ENCODE measurements at places on chromosomes 3 and 15. TPM values are rescaled to one million over a fixed set of nuclear protein-coding genes. Genes with fewer than 3 reads are reported as not detected.

ARHGEF26 gene
- 11.1 TPM for total RNA-seq

MAGEL2 gene
- 0.19 TPM for total RNA-seq

EXD1 gene
- not detected for total RNA-seq

PTX3 gene
- total RNA-seq = not detected

CP gene
- 17.9 TPM for total RNA-seq

- no peaks in the 10 kb centered on the region for H3K36me3 ChIP-seq
- no peaks in the 10 kb centered on the region for H3K27me3 ChIP-seq
- no peak for DNase-seq
Measured at GRCh38 chr3:124504332-124505059, 225.8 kb upstream of the UMPS start.

DNA sequence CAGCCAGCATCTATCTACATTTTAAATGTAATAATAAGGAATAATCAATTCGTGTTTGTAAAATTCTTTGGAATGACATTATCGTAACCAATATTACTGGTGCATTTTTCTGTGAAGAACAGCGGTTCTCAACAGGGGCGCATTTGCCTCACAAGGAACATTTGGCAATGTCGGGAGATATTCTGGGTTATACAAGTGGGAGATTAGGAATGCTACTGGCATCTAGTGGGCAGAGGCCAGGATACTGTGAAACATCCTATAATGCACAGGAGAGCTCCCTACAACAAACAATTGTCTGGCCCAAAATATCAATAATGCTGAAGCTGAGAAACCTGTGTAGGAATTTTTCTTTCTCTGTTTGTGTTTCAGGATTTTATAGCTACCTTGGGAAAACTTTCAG, 25.0 kb downstream of the ACP3 start:
- H3K27me3 ChIP-seq = no peaks in the 10 kb centered on the region
- H3K4me1 ChIP-seq = peaks cover 4% of the 10 kb centered on the region
- no peak overlapping the region for H3K27ac ChIP-seq
- DNase-seq = no peak
- no peak overlapping the region for H3K4me3 ChIP-seq
- H3K36me3 ChIP-seq = no peaks in the 10 kb centered on the region

GRCh38 chr15:77519540-77519939, 98.9 kb downstream of the HMG20A start:
- H3K4me3 ChIP-seq = no peak overlapping the region
- no peak overlapping the region for H3K27ac ChIP-seq
- H3K36me3 ChIP-seq = no peaks in the 10 kb centered on the region
- no peaks in the 10 kb centered on the region for H3K27me3 ChIP-seq

DNA sequence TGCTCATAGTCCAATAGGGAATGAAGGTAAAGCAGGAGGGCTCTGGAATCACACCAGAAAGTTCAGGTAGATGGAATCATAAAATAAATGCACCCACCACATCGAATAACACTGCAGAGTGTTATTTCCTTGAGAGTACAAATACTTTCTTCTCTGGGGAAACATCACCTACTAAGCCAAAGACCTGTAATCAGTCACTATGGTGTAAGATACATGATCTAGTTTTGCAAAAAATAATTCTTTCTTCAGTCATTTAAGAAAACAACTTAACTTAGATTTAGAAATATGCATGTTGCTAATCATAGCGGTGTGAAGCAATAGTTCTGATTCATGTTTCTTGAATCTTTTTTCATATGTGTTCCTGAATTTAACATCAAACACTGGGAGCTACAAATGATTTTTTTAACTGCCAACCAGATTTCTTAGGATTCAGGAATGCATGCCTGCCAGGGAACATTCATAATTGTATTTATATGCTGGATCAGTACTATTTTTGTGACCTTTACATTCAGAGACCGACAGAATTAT, 40.2 kb upstream of the MEIS2 start:
- no peak for DNase-seq
- H3K4me1 ChIP-seq = no peaks in the 10 kb centered on the region
- H3K27ac ChIP-seq = no peak overlapping the region
- no peaks in the 10 kb centered on the region for H3K27me3 ChIP-seq
- H3K36me3 ChIP-seq = no peaks in the 10 kb centered on the region

GRCh38 chr3:191523148-191523547, 62.2 kb downstream of the PYDC2 start:
- H3K27ac ChIP-seq = no peak overlapping the region
- no peaks in the 10 kb centered on the region for H3K4me1 ChIP-seq
- no peaks in the 10 kb centered on the region for H3K36me3 ChIP-seq
- no peak overlapping the region for H3K4me3 ChIP-seq
- no peaks in the 10 kb centered on the region for H3K27me3 ChIP-seq
- DNase-seq = no peak

DNA sequence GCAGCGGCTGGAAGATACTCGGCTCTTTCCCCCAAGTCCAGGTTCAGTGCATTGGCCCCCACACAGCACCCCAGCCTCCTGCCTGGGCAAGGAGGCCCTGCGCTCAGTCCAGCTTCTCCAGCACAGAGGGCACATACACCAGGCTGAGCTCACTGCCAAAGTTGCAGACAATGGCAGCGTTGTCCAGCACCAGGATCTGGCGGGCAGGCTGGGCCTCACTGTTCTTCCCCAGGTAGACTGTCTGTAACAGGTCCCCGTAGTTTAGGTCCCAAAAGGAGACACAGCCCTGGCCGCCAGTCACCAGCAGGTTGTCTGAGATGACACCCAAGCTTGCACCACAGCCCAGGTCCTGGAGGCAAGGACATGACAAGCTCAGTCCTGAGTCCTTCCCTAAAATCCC, 32.9 kb downstream of the PTPN23 start:
- no peaks in the 10 kb centered on the region for H3K27me3 ChIP-seq
- no peak overlapping the region for H3K27ac ChIP-seq
- no peak overlapping the region for H3K4me3 ChIP-seq
- DNase-seq = no peak

- no peak overlapping the region for H3K4me3 ChIP-seq
- DNase-seq = no peak
- H3K4me1 ChIP-seq = peaks cover 33% of the 10 kb centered on the region
- peaks cover 10% of the 10 kb centered on the region for H3K27me3 ChIP-seq
Measured at GRCh38 chr3:14231145-14231990, 52.8 kb downstream of the LSM3 start.

DNA sequence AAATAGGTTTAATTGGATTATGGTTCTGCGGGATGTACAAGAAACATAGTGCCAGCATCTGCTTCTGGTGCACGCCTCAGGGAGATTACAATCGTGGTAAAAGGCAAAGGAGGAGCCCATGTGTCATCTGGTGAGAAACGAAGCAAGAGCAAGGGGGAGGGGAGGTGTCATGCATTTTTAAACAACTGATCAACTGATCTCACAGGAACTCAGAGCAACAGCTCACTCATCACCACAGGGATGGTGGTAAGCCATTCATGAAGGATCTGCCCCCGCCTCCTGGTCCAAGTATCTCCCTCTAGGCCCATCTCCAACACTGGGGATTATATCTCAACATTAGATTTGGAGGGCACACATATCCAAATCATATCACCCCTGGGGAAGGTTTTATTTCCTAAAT, 42.1 kb upstream of the FGF7 start:
- H3K4me1 ChIP-seq = no peaks in the 10 kb centered on the region
- no peaks in the 10 kb centered on the region for H3K27me3 ChIP-seq
- H3K4me3 ChIP-seq = no peak overlapping the region
- no peak for DNase-seq
- H3K27ac ChIP-seq = no peak overlapping the region

- H3K4me1 ChIP-seq = no peaks in the 10 kb centered on the region
- no peaks in the 10 kb centered on the region for H3K36me3 ChIP-seq
- H3K27ac ChIP-seq = no peak overlapping the region
Measured at GRCh38 chr3:70811880-70812279, 499.4 kb upstream of the MDFIC2 start.

- H3K4me3 ChIP-seq = no peak overlapping the region
- H3K36me3 ChIP-seq = peaks cover 38% of the 10 kb centered on the region
- H3K27ac ChIP-seq = no peak overlapping the region
- peaks cover 12% of the 10 kb centered on the region for H3K4me1 ChIP-seq
- no peak for DNase-seq
- H3K27me3 ChIP-seq = no peaks in the 10 kb centered on the region
Measured at GRCh38 chr3:47418167-47419082, 37.6 kb downstream of the PTPN23 start.

DNA sequence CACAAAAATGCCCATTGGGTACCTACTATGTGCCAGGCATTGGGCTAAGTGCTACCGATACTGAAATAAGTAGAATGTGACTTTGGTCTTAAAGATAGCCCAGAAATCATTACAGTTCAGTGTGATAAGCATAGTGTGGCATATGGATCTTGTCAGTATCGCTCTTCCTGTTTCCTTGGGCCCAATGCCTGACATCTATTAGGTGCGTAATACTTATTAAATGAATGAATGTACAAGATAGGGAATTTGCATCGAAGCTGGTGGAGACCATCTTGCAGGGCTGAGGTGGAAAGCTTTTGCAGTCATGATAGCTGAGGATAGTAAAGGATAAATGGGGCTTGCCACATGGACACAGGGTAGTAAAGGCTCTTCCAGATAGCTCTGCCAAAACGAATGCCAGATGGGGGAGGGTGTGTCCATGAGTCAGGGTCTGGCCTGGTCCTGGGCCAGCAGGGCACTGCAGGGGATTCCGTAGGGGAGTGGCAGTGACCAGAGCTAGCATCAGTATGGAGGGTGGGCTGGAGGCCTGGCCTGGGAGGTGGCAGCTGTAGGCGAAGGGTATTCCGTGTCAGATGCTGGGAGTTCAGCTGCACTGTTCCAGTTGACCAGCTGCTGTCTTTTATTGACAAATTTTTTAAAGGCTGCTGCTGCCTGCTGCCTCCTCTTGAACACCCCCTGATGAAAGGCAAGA, 23.5 kb downstream of the TSEN2 start:
- no peak for DNase-seq
- no peaks in the 10 kb centered on the region for H3K27me3 ChIP-seq
- H3K4me1 ChIP-seq = peaks cover 14% of the 10 kb centered on the region
- H3K36me3 ChIP-seq = peaks cover 3% of the 10 kb centered on the region
- no peak overlapping the region for H3K27ac ChIP-seq
- no peak overlapping the region for H3K4me3 ChIP-seq

GRCh38 chr15:31236184-31237042, 90.2 kb upstream of the KLF13 start:
- H3K36me3 ChIP-seq = no peaks in the 10 kb centered on the region
- peaks cover 15% of the 10 kb centered on the region for H3K4me1 ChIP-seq
- H3K27ac ChIP-seq = peak overlapping the region; percentile 28
- H3K4me3 ChIP-seq = peak overlapping the region; percentile 38
- H3K27me3 ChIP-seq = no peaks in the 10 kb centered on the region

DNA sequence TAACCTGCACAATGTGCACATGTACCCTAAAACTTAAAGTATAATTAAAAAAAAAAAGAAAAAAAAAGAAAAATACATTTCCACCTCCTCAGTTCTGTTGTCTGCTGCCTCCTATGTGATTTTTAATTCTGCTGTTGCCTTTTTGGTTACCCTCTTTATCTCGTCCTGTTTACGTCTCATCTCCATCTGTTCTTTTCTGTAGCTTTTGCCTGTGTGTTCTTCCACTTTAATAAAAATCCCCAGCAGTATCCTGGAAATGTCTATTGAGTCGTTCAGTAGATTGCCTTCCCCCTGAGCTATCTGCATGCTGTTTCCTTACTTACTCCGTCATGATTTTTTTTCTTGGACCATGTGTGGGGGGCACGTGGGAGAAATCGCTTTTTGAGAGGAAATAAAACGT, 302.5 kb downstream of the FEZF2 start:
- H3K4me1 ChIP-seq = no peaks in the 10 kb centered on the region
- no peaks in the 10 kb centered on the region for H3K36me3 ChIP-seq
- no peak overlapping the region for H3K4me3 ChIP-seq
- H3K27me3 ChIP-seq = no peaks in the 10 kb centered on the region
- no peak for DNase-seq

DNA sequence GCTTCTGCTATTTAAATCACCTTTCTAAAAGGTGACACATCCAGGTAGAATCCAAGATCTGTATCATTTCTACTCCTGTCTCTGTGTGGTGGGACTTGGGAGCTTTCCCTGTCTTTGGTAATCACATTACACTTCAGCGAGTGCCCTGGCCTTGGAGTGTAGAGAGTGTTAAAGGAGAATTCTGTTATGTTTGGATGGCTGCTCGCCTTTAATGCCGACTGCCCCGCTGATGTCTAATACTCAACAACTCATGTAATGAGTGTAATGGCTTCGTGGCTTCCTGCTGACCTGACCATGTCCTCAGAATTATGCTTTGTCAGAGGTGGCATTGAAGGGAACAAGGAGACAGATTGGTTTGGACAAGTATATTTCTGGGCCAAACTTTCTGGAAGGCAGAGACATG, 66.3 kb upstream of the LRTM1 start:
- no peaks in the 10 kb centered on the region for H3K27me3 ChIP-seq
- H3K4me3 ChIP-seq = no peak overlapping the region
- no peaks in the 10 kb centered on the region for H3K4me1 ChIP-seq
- no peak overlapping the region for H3K27ac ChIP-seq

DNA sequence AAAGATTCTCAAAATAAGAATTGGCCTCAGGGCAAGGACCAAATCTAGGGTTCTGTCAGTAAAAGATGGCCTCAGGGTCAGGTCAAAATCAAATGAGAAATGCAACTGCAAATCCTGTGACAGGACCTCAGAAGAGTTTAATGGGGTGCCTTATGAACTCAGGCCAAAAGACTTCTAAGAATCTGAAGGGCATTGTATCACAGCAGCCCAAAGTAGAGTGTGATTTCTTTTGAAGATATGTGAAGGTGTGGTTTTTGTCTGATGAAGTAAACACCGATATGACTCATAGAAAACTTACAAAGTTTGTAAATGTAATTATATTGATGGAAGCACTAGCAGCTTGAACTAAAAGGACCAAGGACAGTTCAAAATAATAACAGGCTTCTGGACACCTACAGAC, 966.1 kb downstream of the AGBL1 start:
- H3K4me3 ChIP-seq = no peak overlapping the region
- no peak overlapping the region for H3K27ac ChIP-seq
- no peak for DNase-seq
- no peaks in the 10 kb centered on the region for H3K36me3 ChIP-seq

Measured in esophagus squamous epithelium (tissue), 5 donors.